ENCODE measurements at places on chromosomes 3 and 15. TPM values are rescaled to one million over a fixed set of nuclear protein-coding genes. Genes with fewer than 3 reads are reported as not detected.

Gene GPR156
- total RNA-seq = 0.37 TPM

Gene PP2D1
- total RNA-seq = not detected

Gene AP3S2
- total RNA-seq = 52.9 TPM

Gene AGBL1
- total RNA-seq = not detected

Gene MESP2
- 0.57 TPM for total RNA-seq

Gene GOLGA8G
- under 0.01 TPM for total RNA-seq

Gene CMTM7
- total RNA-seq = 3.4 TPM

Gene NOX5
- total RNA-seq = 0.09 TPM

Gene SRGAP3
- total RNA-seq = 6.7 TPM

Gene FRMD5
- 1.6 TPM for total RNA-seq

Gene SHF
- total RNA-seq = 2.0 TPM

Gene ITIH1
- total RNA-seq = 0.18 TPM

Gene LINS1
- total RNA-seq = 5.7 TPM

Gene DOCK3
- 0.09 TPM for total RNA-seq

Gene FEZF2
- total RNA-seq = not detected

Gene SLC28A1
- not detected for total RNA-seq

Gene VPS39
- 38.5 TPM for total RNA-seq

Gene MYZAP
- 0.18 TPM for total RNA-seq
